ENCODE measurements at places on chromosomes 2 and 18. TPM values are rescaled to one million over a fixed set of nuclear protein-coding genes. Genes with fewer than 3 reads are reported as not detected.

The C2orf66 gene
- not detected for total RNA-seq

The CCDC121 gene
- total RNA-seq, result 1.2 TPM

The RNF25 gene
- 106 TPM for total RNA-seq

The PASK gene
- 7.2 TPM for total RNA-seq

GRCh38 chr2:136006658-136007057, 21.2 kb upstream of the DARS1 start:
- peak; percentile 51 for DNase-seq

DNA sequence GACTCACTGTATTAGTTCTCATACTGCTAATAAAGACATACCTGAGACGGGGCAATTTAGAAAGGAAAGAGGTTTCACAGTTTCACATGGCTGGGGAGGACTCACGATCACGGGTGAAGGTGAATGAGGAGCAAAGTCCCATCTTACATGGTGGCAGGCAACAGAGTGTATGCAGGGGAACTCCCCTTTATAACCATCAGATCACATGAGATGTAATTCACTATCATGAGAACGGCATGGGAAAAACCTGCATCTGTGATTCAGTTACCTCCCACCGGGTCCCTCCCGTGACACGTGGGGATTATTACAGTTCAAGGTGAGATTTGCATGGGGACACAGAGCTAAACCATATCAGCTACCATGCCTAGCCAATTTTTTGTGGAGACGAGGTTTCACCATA, 168.2 kb downstream of the NEDD4L start:
- no peak for DNase-seq

GRCh38 chr2:71933467-71934319, 214.0 kb downstream of the CYP26B1 start:
- peak; percentile 25 for DNase-seq

- DNase-seq, result no peak
These were observed 41.0 kb upstream of the EPC2 start for GRCh38 chr2:148603562-148603920.

GRCh38 chr2:27890924-27891672, 569 bp downstream of the BABAM2 start:
- DNase-seq, result peak; percentile 60

DNA sequence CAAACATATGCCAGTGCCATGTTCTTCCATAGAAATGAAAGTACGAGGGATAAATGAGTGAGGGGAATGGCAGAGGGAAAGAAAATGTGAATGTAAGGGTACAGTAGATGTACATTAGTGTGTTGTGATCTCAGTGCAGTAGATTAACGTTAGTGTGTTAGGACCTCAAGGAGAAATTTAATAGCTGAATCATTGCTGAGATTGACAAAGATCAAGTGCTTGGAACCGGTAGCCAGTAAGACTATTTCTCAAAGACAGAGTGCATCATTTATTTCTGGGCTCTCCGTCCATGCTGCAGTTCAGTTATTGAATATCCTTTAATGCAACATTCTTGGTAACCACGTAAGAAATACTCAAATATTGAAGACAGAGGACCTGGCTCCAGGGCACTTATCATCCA, 246.0 kb downstream of the PTPRM start:
- DNase-seq, result no peak

DNA sequence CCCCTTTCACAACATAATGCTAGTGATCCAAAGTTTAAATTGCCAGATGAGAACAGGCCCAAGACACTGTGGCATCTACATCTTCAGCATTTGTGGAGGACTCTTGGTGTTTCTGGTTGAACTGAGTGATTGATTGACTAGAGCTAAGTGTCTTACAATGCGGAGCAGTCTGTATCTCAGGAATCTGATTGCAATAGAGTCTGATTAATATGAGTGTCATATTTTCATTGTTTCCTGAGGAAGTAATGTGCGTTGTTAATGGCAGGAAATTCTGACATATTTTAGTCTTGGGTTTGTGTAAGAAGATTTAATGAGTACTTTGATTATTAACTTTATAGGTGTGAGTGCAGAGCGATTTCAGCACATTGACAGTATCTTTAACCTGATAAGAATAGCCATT, 82.0 kb upstream of the PROKR1 start:
- DNase-seq, result no peak

- no peak for DNase-seq
These were observed 3.2 kb downstream of the NPPC start for GRCh38 chr2:231923010-231923344.

DNA sequence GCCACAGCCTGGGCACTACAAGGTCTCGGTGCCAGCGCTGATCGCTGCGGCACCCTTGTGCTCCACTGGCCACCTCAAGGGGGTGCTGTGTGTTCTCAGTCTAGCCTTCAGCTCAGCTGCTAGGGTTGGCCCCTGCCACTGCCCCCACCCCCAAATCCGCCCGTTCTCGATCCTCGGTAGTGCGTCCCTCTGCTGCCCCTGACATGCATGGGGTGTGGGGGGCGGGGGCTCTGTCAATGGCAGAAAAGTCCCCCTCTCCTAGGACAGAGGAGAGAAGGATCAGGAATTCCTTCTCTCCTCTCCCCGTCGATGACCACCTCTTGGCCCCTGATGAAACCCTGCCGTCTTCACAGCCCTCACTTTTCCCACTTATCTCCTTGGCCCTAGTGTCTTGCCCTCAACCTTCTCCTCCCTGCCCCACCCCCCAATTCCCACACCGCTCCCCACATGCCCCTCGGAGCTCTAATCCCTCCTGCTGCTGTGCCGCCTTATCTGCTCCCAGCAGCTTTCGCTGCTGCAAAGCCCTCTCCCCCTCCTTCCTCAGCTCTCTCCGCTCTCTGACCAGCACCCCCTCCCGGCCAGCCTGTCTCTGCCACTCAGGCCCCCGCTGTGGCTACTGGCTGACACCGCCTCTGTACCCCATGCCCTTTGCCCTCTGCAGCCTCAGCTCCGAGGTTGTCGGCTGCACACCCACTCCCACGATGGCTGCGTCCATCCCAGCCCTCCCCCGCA, 4.3 kb upstream of the ASIC4 start:
- peak; percentile 39 for DNase-seq

- no peak for DNase-seq
These were observed 110.6 kb downstream of the MYCN start for GRCh38 chr2:16050908-16051489.

GRCh38 chr2:98444436-98445176, at the start of gene INPP4A:
Gene INPP4A (plus strand): TSS chr2:98444858. CDS start chr2:98520049, 75,191 bp downstream.
- DNase-seq, result peak; percentile 37

DNA sequence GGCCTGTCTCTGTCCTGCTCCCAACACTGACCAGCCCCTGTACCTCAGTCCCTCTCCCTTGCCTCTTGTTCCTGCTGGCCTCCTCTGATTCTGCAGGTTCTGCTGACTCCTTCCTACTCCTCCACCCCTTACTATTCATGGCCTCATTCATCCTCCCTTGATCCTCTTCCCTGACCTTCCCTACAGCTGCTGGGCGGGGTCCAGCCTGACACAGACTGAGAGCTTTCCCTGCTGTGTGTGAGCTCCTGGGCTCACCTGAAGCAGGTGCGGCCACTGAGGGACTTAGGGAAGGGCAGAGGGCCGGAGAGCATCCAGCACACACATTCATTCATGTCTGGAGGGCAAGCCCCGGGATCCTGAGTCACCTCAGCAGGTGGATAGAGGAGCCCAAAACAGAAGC, 185.6 kb downstream of the CTIF start:
- DNase-seq, result no peak

DNA sequence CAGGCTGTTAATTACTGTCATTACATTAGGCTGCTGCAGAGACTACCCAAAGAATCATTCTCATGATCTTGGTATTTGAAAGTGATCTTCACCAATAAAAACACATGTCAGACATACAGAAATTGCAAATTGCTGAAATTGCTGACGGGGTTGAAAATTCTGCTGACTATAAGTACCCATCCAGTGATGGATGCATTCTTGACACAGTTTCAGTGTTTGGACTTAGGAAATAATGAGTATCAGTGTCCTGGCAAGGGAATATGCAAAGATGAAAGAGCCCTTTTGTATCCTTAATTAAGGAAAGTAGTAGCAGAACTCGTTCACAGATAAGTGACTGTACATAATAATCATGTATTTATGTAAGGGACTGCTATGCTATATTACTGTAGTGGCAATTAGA, 221.1 kb upstream of the ATP5MC3 start:
- DNase-seq, result no peak

GRCh38 chr2:55268288-55268906, 634 bp downstream of the MTIF2 start:
- DNase-seq, result no peak

DNA sequence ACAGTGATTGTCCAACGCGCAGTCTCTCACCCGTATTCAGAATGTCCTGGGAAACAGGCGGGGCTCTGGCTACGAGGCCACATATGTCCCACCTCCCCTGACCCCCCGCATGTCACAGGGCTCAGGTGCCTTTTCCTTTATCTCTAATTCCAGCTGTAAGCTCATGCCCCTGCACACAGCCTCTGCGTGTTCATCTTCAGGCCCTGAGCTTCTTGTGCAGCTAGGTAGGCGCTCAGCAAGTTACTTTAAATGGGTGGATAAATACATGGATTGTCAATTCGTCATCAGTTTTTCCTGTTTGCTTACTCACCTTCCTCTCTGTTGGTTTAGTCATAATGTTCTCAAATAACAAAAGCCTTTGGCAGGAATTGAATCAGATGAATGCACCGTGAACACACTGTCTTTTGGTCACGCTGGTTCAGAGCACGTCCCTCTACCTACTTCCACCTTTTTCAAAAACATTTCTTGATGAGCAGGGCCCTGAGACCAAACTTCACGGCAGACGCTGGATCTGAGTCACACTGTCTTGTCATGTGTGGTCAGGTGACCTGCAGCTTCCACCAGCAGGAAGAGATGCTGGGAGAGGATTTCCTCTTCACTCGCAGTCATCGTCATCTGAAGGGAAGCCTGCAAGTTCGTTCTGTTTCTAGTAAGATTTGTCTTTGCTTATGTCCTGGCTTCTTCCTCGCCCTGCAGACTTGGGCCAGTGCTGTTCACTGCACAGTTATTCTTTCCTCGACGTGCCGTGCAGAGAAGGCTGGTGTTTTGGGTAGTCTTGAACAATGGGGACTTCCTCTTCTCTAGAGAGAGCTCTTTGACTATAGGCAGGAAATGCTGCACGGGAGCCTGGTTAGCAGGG, 138.1 kb downstream of the PTGR3 start:
- peak; percentile 97 for DNase-seq
